ENCODE measurements at places on chromosomes 16 and 17.

GRCh38 chr17:64125937-64126336 lies 4.0 kb downstream of the ERN1 start:
- DNase-seq = no peak

DNA sequence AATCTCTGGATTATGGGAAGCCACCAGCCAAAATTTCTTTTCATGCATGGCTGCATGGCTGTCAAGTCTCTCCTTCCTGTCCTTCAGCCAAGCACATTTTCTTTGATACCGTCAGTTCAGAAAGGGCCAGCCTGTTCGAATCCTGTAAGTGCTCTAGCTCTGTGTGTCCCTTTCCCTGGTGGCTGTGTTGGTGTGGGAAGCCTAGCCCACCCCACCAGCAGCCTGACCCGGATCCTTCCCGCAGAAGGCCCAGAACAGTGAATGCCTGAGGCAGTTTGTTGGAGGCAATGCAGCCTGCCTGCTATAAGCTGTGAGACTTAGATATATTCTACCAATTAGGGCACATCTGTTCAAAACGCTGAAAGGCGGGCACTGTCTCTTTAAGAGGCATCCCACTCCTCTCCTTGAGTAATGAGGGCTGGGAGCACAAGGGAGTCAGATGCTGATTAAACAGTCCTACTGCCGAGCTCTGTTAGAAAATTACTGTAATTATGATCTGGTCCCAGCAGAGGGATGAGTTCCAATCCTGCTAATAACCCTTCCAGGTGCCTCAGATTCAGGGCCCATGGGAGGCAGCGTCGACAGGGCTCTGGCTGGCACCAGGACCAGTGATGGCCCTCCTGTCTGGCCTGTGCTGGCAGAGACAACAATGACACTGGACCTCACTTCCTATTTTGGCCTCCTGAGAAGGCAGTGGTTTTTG lies 18.4 kb downstream of the SNX11 start:
- DNase-seq = no peak

GRCh38 chr17:7709031-7709430 lies 4.0 kb downstream of the EFNB3 start:
- DNase-seq = no peak

DNA sequence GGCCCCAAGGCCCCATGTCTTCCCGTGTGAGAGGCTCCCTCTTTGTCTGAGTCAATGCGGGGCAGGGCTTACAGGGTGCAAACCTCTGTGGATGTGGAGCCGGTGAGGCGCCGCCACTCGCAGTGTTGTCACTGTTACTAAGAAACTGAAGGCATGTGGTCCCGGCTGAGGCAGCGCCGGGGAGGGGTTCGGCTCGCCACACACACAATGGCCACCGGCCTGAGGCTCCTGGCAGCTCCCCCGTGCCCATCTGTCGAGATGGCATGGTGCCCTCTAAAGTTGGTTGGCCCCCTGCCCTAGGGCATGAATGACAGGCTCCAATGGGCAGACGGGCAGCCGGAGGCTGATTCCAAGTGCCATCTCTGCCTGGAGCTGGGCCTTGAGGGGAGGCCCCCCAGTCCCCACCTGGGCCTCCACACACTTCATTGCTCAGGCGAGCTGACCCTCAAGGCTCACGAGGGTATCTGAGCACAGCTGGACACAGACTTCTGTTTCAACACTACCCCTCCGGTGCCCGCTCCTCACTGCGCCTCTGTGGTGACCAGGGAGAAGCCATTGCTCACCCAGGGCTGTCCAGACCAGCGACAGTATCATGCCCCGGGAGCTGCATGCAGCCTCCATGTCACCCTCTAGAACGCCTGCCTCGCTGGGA lies 137.2 kb downstream of the C16orf78 start:
- no peak for DNase-seq

DNA sequence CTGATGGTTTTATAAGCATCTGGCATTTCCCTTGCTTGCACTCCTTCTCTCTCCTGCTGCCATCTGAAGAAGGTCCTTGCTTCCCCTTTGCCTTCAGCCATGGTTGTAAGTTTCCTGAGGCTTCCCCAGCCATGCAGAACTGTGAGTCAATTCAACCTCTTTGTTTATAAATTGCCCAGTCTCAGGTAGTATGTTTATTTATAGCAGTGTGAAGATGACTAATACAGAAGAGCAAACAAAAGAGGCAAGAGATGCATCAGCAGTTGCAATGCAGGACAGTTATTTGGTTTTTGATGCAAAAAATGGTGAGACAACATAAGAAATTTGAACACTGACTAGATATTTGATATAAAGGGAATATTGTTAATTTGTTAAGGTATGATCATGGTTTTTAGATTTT lies 16.8 kb downstream of the TMEM100 start:
- no peak for DNase-seq

Measured in hematopoietic multipotent progenitor cell treated with erythropoietin and hydrocortisone succinate and interleukin-3 and kit ligand, for 17 days (in vitro differentiated cells).